ENCODE measurements at places on chromosomes 6 and 20. TPM values are rescaled to one million over a fixed set of nuclear protein-coding genes. Genes with fewer than 3 reads are reported as not detected.

Gene PSORS1C1
- total RNA-seq, result 0.20 TPM

Gene ENPP5
- 0.44 TPM for total RNA-seq

Gene TBCC
- 15.0 TPM for total RNA-seq

Gene SAMD5
- total RNA-seq, result 6.5 TPM

DNA sequence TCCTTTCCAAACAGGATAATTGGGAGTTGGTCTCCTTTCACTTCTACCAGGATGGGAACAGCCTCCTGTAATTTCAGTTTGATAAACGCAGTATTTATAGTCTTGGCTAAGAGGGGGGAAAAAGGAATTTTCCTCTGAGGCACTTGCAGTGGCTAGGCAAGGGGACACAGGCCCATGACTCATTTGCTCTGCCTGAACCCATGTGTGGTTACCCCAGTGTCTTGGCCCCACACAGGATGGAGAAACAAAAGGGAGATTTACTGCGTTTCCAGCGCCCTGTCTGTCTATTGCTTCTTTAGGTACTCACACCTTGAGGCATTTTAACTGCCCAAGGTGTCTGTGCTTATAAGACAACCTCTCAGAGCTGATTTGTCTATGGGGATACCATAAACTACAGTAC lies 74.8 kb upstream of the NEDD9 start:
- no peak for ATAC-seq

GRCh38 chr6:28648878-28649375 lies 123.2 kb downstream of the GPX5 start:
- ATAC-seq, result no peak

DNA sequence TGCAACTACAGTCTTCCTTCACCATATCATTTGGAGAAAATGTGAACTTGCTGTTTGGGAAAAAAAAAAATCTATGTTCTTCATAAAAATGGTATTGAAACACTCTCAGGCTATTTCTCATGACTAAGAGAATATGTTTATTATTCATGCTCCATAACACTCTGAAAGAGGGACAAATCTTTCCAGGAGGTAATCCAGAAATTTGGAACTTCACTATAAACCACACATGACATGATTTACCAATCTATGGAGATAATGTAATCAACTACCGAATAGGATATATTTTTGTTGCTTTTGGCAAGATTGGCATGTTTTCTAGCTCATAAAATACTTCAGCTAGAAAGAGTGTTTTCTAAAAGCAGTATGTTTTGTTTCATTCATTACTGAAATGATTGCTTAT lies 56.3 kb downstream of the THEMIS start:
- no peak for ATAC-seq

All from esophagus mucosa (tissue), 1 donor.